ENCODE measurements at places on chromosomes 2 and 18.

DNA sequence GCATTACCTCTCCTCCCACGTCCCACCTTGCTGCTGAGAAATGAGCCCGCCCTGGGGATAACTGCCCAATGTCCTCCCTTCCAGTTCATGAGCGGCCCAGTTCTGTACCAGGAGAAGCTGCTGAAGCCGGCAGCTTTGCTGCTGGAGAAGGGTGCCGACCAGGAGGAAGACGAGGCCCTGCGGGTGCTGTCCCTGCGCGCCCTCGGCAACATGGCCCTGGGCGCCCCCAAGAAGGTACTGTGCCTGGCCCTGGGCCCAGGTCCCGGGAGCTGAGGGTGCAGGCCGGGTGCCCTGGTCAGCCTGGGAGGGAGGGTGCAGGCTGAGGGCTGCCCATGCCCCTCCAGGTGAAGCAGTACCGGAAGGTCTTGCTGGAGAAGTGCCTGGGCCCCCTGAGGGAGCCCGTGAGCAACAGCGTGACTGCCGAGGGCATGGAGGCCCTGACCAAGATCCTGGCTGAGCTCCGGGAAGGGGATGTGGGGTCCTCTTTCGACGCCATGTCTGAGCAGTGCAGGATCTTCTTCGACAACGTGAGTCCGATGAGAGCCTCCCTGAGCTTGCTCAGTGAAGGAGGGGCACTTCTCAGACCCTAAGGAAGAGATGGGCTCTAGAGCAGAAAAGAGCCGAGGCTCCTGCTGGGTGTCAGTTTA lies 25.7 kb downstream of the HJURP start:
- no peak for DNase-seq

GRCh38 chr18:31718386-31718785 lies 34.0 kb upstream of the B4GALT6 start:
- no peak for DNase-seq

- DNase-seq, result no peak
These were observed 140.8 kb downstream of the FIGN start for GRCh38 chr2:163595028-163595427.

DNA sequence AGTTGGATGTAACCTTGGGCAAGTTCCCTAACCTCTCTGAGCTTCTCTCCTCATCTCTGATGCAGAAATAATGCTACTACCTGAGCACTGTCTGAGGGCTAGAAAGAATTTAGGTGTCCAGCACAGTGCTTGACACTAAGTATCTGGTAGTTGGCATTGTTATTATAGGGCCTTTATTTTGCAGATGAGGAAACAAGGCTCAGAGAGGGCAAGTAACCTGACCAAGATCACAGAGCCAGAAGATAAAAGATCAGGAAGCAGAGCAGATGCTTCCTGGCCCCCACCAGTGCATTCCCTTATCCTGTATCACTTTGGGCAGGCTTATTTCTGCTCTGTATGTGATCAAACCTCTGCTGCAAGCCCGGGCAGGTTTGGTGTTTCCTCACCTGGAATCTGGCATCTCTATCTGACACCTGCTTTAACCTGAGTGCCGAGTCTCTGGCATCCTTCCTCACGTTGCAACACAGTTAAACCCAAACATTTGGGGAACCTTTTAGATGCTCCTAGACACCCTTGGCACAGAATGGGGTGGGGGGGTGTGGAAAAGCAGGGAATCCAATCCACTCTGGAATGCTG lies 69.9 kb downstream of the PLB1 start:
- no peak for DNase-seq

DNA sequence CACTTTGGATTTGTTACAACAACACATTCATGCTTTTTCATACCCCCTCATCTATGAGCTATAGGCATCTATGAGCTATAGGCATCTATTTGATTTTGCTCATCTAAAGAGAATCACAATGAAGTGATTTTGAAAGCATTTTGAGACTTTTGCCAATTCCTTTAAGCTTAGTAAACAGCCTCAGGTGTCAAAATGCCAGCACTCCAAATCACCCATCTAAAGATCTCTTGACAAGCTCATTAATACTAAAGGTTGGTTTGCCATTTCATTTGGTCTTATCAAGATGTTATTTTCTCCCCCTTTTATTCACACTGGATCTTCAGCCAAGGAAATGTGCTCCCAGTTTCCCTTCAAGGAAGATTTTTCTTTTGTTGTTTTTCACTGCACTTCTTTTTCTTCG lies 110.7 kb upstream of the TLK1 start:
- no peak for DNase-seq

- DNase-seq, result no peak
These were observed 111.9 kb downstream of the RGPD3 start for GRCh38 chr2:106356291-106356690.

DNA sequence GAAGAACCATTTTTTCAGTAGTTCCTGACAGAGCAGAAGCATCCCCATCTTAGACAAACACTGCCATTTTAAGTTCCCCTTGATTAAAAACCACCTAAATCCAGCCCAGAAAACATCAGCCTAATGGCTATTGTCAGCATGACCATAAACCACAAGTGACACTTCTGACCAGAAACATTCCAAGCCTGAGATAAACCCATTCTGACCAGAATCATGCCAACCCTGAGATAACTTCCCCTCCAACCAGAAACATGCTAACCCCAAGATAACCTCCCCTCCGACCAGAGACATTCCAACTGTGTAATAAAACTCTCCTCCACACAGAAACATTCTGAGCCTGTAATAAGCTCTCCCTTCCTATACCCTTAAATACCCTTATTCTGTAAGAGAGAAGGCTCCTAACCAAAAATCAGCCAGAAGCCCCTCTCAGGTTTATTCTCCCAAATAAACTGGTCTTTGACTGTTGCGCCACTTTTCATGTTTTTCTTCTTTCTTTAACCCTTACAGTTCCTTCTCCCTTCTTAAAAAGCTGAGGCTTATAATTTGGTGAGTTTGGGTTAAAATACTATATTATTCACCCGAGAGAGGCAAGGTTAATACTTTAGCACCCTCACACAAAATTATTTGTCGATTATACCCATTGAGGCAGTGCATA lies 149.7 kb downstream of the HNMT start:
- no peak for DNase-seq

DNA sequence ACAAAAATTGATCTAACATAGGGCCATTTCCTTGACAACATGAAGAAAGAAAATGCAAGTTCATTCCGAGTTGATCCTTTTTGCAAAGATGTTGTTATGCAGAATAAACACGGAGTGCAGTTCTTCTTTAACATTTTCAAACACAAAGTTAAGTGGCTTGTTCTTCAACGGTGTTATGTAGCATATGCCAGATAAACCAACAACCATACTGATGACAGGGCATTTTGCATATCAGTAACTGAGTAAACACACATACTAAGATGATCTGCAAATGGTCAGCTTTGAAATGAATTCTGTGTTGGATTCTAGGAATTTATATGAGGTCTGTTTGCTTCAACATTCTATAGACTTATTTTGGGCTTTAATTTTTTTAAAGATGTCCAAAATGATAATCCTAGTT lies 266.4 kb downstream of the GPD2 start:
- no peak for DNase-seq

GRCh38 chr2:95269036-95269680 lies 5.1 kb upstream of the PROM2 start:
- no peak for DNase-seq

GRCh38 chr18:55465313-55465712 lies 122.7 kb downstream of the TCF4 start:
- no peak for DNase-seq

DNA sequence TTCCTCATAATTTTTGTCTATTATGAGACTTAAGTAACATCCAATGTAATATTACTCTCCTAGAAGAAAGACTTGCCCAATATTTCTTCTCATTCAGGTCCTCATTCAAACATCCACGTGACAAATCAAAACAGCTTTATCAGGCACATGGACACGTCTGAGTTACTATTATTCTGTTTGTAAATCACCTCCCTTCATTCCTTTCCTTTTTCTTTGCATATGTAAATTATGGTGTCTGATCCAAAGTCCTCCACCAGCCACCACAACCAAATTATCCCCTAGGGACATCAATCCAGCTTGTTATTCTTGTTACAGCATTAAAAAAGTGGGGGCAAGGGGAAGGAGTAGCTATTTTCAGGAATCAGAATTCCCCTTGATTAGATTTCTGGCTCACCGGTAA lies 7.1 kb downstream of the TMEM163 start:
- DNase-seq, result no peak

DNA sequence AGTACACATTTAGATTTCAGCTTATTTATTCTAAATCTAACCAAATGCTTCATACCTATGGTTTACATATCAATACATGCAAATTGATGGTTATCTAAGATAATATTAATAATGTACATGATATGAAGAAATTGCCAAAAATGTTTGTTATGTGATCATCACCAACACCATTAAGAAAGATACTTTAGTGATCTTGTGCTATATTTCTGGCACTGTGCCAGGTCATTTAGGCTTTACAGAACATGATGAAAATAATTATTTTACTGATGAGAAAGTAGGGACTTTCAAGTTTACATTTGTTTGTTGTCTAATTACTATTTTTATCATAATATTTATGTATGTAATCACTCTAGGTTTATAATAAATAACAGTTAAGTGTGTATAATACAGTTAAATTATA lies 158.3 kb downstream of the GULP1 start:
- no peak for DNase-seq

GRCh38 chr2:120402067-120402433 lies 56.1 kb downstream of the INHBB start:
- no peak for DNase-seq

DNA sequence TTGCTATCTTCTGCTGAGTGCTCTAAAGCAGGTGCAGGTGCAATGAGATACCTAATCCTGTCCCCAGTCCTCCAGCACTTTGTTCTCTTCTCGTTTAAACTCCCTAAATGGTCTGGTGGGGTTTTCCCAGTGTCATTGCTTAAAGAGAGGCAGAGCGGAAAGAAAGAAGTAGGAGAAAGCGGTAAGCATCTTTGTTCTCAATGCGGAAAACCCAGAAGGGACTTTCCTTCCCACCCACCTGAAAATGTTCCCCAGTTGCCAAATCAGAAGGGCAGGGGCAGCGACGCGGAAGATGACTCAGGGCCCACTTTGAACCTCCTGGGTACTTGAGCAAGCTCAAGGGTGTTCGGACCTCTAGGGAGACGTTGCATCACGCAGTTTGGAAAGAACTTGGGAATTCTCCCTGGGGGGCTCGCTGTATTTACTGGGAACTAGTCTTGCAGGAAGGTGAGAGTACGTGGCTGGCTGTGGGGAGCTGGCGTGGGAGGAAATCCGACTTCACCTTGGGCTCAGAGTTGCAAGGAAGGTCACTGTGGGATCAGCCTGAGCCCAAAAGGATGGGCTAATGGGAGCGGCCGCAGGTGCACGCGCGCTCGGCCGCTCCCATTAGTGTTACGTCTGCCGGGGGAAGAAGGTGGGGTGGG lies 589 bp upstream of the SGPP2 start:
- no peak for DNase-seq

Data from substantia nigra (tissue), 51 donors.